ENCODE measurements at places on chromosomes 1 and 21. TPM values are rescaled to one million over a fixed set of nuclear protein-coding genes. Genes with fewer than 3 reads are reported as not detected.
A peak's percentile ranks its signal among the peaks of the same experiment; 100 is the strongest.

The CHIA gene
- total RNA-seq, result not detected

The OPRD1 gene
- total RNA-seq, result not detected

The CSMD2 gene
- not detected for total RNA-seq

The OLFML2B gene
- not detected for total RNA-seq

The AADACL4 gene
- not detected for total RNA-seq

DNA sequence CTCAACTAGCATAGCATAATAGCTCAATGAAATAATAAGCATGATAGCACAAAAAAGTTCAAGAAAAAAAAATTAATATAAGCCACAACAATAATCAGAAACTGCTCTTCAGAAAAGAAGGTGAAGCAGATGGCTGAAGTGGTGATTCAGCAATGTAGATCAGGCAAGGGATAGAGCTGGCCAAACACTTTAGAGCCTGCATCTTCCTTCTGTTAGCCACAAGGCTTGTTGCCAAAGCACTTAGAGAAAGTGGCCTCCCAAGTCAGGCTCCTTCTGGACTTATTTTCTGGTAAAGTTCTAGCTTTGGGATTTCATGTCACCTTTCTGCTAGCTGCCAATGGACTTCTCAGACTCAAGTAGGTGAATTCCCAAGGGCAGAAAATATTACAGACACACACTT is 60.3 kb upstream of the C1orf87 start:
- DNase-seq, result no peak

- DNase-seq, result no peak
These were observed 52.3 kb upstream of the INSL5 start for GRCh38 chr1:66853379-66853778.

DNA sequence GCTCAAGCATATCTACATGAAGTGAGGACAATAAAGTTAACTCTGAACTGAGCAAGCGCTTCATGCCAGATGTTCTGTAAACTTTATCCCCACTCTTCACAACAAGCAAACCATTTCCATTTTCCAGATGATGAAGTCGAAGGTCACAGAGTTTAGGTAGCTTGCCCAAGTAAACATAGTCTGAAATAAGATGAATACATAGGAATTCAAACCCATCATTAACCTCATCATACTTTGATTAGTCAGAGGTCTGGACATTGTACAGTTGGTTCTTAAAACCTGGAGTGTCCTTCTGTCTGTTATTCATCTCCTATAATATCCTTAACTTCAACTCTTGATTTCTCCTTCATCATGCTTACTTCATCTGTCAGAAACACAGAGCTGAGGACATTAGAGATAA is 180.3 kb upstream of the C8B start:
- no peak for DNase-seq

DNA sequence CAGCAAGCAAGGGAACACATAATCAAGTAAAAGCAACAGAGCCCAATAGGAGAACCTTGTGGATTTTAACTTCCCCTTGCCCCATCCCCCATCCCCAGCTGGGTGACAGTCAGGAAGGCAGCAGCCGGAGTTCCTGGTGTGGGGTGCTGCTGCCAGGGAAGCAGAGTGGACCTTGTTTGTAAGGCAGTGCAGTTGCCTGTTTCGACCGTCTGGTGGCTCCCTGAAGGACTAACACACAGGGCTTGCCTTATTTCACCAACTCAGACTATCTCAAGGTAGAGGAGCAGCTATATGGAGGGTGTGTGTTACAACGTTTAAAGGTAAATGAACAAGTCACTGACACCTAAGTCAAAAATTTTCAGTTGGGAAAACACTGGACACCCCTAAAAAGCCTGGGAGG is 6.6 kb downstream of the KRTAP10-8 start:
- no peak for DNase-seq

DNA sequence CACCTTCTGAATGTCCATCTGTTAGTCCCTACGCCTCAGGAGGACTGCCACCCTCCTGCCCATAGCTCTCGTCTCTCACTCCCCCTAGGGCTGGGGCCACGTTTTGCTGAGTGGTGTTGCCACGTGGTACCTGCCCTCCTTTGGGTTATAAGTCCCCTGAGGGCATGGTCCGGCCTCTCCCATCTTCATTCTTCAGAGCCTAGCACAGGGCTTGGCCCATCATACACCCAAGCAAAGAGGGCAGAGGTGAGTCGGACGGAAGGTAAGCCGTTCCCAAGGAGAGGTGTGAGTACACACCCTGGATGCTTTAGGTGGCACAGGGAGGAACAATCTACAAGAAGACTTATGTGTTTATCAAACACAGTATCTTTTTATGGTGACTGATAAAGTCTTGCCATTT is 10.9 kb downstream of the PADI2 start:
- DNase-seq, result no peak

GRCh38 chr21:39612233-39613040 is at the start of gene B3GALT5:
Gene B3GALT5 (plus strand): TSS chr21:39612940. CDS start chr21:39660560, 47,620 bp downstream.
- no peak for DNase-seq

- DNase-seq, result no peak
These were observed 44.1 kb upstream of the ARHGEF16 start for GRCh38 chr1:3410142-3410925.

DNA sequence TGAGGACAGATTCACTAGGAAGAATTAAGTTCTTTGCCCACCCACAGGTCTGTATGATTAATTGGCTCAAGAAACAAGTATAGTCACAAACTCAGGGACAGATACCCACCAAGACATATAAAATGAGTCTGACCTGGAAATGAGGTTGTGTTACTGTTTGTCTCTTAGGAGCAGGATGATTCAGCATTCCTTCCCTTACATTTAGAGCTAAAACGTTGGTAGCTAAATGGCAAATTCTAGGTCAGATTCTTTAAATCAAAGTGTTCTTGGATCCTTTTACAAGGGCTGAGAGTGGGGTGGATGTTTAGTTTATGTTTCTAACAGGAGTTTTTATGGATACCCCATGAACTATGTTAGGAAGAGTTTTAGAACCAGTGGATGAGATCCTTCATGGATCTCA is 4.7 kb downstream of the RIMKLA start:
- DNase-seq, result no peak

DNA sequence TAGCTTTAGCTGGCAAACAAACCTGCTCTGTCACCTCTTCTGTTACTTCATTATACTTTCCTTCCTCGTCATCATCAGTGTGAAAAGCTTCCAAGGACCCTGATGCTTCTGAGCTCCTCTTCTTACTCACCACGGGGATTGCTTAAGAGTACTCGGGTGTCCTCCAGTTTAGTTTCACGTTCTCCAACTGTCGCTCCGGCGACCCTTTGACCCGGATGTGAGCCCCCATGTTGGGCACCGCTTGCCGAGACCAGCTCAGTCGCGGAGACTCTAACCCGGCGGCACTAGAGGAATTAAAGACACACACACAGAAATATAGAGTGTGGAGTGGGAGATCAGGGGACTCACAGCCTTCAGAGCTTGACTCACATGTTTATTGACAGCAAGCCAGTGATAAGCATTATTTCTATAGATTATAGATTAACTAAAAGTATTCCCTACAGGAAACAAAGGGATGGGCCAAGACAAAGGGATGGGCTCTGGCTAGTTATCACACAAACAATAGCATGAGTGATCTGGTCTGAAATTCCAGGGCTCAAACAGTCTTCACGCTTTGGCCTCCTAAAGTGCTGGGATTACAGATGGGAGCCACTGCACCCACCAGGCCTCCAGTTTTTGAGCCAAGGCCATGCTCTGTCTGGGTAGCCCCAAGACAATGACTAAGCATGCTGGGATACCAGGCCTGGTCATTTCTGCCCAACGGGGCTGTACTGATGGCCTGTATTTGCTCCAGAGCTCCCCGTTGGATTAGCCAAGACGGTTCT is 30.1 kb upstream of the ENO1 start:
- no peak for DNase-seq

DNA sequence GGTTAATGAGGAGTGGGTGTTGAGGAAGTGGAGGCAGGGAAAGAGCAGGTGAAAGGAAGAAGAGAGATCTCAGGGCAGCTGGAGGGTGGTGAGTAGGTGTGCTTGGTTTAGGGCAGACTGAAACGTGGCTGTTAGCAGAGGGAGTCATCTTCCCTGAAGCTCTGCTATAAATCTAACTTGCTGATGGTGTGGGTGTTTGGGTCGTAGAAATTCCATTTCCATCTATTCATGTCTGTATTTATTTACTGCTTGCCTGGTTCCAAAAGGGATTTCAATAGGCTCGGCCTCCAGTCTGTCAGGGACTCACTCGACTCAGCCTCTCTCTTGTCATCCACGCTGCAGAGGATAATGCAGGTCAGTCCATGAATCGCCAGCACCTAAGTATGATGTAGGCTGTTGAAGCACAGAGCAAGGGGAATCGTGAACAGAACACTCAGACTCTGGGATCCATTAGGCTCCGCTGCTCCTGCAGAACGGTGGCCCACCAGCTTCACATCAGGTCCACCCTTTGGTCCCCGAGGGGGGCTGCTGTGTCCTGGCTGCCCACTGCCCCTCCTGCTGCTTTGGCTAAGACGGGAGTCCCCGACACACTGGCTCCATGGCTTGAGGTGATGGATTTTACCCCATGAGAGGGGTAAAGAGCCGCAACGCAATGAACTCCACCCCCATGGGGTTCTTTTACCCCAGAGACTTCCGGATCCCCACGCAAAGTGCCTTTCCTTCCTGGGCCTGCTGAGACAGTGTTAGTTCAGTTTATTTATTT is 156.2 kb downstream of the RHOU start:
- DNase-seq, result no peak

- DNase-seq, result no peak
These were observed 357.0 kb upstream of the NCAM2 start for GRCh38 chr21:20641241-20641640.

DNA sequence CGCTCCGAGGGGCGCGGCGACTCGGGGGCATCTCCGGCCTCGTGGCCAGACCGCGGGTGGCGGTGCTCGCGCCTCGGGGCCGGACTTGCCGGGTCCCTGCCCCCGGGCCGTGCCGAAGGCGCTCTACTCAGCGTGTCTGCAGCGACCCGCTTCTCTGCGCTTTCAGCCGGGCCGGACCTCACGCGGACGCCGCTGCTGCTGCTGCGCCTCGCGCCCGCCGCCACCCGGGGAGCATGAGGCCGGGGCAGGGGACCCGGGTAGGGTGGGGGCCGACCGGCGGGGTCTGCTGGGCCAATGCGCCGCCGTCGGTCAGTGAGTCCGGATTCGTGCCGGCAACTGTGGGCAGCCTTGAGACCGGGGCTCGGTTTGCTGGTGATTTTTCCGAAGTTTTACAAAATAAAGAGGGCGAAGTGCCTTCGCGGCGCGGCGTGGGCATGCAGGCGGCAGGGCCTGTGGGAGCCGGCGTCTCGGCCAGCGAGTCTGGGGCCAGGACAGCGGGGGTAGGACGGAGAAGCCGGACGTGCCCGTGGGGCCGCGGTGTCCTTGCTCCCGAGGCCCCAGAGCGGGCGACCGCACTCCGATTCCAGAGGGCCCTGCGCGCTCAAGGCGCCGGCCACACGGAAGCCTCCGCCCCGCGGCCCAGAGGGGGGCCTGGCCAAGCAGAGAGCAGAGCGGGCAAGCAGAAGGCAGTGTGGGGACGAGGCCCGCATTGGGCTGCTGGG is 749 bp downstream of the FAM163A start:
- DNase-seq, result no peak

DNA sequence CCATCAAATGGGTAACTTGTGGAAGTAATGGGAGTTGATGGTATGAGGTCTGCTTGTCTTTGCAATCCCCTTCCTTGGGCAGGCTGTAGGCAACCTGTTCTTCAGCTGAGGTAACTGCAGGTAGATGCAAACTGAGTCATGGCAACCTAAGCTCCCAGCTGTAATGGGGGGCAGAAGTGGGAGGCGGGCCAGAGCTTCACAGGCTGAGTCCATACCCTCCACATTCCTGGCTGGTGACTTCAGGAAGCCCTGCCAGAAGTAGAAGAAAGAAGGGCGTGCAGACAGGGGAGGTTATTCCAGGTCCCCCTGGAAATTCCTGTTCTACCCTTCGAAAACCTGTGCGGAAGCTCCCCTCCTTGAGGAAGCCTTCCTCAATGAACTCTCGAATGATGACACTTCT is 44.9 kb downstream of the ARHGEF11 start:
- peak; percentile 45 for DNase-seq

- DNase-seq, result no peak
These were observed 117.4 kb downstream of the DISC1 start for GRCh38 chr1:231743966-231744365.

DNA sequence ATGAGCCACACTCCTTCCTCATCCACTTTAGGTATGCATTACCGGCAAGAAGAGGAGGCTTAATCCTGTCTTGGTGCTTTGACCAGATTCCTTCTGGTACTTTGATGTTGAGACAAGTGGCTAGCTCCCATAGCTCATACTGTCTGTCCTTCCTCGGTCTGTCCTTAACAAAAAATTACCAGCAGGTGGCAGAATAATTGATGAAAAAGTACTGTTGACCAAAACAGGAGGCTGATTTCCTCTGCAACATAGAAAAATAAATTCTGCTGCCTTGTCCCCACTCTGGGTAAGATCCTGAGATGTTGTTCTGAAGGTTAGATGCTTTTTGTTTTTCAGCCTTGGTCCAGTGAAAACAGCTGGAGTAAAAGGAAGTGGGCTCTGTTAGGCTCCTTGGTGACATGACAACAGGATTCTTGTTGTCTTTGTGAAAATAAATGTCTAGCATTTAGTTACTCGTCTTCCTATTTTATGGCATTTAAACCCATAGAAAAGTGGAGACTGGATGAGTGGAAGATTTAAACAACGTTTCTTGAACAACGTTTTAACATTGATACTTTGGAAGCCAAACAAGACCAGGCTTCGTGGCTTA is 11.2 kb upstream of the HJV start:
- DNase-seq, result no peak

DNA sequence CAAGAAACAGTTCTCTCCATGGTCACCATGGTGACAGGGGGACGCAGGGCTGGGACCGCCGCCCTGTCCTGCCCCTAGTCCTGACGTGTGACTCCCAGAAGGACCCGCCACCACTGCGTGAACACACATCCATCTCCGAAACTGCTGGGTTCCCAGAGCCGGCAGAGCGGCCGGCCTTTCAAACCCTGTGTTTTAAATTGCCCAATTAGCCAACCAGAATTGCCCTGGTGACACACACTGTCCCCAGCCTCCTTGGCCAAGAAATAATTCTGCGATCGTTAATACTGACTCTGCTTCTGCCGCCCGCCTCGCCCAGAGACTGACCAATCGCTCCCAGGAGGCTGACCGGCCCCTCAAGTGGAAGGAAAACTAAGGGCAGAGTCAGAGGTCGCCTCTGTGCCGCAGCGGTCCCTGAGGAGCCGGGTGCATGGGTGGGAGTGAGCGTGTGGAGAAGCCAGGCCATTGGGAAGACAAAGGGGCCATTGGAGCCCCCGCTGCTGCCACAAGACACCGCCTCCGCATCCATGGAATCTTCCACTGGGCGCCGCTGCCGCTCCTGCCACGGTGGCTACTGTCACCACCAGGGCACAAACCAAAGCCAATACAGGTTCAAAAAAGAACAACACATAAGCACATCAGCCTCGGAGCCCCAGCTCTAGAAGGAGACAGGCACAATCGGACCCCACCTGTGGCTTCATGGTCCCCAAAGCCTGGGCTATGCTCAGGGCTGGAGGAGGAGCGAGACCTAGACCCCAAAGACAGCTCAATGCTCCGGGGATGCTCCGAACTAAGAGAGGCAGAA is 273.2 kb downstream of the NPHP4 start:
- no peak for DNase-seq

Measured in PC-9 (cell line).